ENCODE measurements at places on chromosomes 7 and 10.

GRCh38 chr10:46552526-46553237 lies 3.8 kb downstream of the GPRIN2 start:
- DNase-seq, result no peak

DNA sequence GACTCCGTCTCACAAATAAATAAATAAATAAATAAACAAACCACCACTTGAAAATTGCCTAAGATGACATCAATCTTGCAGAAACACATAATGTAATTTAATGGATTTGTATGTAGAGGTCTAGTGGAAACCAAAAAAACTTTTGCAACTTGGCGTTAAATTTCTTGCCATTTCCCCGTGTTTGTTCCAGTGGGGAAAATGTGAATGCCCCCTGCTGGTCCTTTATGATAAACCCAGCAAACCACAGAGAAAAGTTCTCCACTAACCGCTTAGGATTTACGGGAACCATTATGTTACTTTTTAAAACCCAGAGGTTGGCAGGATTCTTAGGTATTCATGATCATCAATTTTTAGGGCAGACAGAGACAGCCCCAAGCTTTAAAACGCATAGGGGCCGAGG lies 32.5 kb downstream of the LAMB4 start:
- no peak for DNase-seq

DNA sequence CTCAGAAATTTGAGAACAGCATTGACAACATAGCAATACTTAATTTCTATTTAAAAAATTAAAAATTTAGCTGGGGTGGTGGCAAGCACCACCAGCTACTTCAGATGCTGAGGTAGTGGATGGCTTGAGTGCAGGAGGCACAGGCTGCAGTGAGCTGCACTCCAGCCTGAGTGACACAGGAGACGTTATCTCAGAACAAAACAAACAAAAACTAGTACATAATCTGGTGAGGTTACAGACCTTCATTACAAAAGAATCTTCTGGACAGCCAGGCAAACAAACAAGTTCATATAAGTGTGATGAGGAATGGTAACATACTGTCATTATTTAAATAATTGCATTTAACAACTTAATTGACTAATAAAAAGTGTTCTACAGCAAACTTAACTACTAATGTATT lies 77.0 kb upstream of the OIT3 start:
- DNase-seq, result no peak

- no peak for DNase-seq
These were observed 156.4 kb upstream of the MDFIC start for GRCh38 chr7:114765331-114766040.

DNA sequence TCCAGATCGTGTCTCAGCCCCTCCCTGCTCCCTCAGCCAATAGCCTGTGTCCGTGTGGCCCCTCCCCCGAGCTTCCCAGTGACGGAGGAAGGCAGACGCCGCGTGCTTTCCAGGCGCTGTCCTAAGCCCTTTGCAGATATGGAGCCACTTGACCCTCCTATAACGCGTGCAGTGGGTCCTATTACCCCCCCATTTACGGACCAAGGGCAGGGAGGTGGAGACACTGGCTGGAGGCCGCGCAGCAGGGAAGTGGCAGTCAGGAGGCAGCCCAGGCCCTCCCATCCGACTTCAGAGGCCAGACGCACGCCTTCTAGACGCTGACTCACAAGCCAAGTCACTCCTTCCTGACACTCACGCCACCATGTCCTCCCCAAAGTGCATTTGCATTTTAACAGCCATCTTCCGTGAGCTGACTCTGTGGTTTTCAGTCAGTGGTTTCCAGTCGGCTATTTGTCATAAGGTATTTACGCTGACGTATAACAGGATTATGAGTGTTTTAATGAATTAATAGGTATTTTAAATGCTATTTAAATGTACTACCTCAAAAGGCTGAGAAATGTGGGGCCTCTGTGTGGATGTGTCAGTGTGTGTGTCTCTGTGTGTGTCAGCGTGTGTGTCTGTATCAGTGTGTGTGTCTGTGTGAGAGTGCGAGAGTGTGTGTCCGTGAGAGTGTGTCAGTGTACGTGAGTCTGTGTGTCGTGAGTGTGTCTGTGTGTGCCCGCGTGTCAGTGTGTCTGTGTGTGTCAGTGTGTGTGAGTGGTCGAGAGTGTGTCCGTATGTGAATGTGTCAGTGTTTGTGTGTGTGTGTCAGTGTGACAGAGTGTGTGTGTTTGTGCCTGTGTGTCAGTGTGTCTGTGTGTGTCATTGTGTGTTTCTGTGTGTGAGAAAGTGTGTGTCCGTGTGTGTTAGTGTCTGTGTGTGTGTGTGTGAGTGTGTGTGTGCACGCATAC lies 92.0 kb upstream of the INSIG1 start:
- DNase-seq, result no peak

All from retina (tissue), 1 donor.